ENCODE measurements at places on chromosomes 7 and 10.
A peak's percentile ranks its signal among the peaks of the same experiment; 100 is the strongest.

GRCh38 chr7:138929969-138930368 lies 51.2 kb downstream of the KIAA1549 start:
- no peak for DNase-seq

- no peak for DNase-seq
Measured at GRCh38 chr10:21452203-21452602, 73.3 kb downstream of the SKIDA1 start.

DNA sequence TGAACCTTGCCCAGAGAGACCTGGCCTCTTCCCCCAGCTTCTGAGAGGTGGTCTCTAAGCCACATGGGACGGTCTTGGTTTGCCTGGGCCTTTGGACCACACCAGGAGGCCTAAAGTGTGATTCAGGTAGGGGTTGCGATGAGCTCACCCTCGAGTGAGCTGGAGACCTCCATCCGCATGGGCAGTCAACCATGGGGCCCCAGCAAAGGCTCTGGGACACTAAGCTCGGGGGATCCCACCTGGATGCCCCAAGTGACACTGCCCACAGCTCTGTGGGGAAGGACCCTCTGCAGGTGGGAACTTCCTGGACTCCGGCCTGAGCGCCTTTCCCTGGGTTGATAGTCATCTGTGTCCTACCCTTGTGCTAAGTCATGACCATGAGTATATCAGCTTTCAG lies 57.1 kb upstream of the FAM20C start:
- DNase-seq, result no peak

GRCh38 chr7:3200504-3200903 lies 100.5 kb upstream of the SDK1 start:
- no peak for DNase-seq

GRCh38 chr10:35225204-35225603 lies 98.6 kb downstream of the CREM start:
- no peak for DNase-seq

DNA sequence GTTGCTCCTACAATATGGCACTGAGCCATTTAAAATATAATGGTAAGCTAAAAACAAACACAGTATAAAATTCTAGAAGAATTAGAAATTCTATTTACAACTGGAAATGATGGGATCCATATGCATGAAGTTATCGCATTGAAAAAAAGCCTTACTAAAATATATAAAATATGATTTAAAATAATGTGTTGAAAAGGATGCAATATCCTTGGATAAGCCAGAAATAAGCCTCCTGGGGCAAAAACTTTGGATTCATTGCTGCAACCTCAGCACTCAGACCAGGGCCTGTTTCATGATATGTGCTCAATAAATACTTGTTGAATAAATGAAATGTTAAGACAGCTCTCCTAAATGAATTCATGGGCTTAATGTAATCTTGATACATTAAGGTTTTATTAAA lies 170.2 kb downstream of the SEM1 start:
- no peak for DNase-seq

DNA sequence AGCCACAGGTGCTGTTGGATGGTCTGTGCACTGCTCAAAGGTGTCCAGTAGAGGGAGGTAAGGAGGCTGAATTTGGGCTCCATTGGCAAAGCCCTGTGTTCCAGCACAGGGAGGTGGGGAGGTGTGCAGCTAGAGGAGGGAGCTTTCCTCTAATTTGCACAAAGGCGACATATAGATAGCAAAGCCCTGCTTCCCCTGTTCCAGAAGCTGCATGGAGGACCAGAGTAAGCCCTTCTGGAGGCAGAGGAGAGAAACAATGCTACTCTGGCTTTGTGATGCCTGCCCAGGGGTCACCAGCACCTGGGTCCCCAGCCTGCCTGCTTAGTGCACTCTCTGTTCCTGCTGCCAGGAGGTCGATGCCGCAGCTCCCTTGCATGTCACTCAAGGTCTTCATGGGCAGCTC lies 3.4 kb upstream of the ARHGAP22 start:
- DNase-seq, result no peak

DNA sequence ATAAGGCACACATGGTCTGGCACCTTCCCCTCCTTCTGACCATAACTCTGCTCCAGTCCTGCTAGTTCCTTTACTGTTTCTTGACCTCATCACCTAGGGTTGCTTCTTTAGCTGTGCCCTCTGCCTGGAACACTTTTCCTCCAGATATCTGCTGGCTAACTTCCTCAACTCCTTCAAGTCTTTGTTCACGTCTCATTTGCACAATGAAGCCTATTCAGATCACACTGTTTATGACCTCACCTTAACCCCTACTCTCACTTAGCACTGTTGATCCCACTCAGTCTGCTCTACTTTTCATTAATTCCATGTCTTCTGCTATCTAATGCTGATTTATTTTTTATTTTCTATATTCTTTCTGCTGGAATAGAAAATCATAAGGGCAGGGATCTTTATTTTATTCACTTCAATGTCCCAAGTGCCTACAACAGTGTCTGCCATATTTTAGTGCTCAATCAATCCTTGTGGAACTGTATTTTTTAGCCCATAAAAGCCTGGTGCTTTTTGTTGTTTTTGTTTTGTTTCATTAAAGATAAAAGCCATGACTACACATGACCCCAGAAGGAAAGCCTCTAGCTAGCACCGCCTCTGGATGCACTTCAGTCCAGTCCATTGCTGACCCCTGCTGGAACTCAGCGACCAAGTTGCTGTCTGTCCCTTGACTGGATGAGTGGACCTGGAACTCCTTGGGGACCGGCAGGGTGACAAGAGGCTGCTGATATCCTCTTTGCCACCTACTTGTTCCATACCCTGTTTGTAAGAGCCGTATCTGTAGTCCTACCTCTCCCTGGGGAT lies 12.3 kb downstream of the KLF14 start:
- DNase-seq, result peak; percentile 32

DNA sequence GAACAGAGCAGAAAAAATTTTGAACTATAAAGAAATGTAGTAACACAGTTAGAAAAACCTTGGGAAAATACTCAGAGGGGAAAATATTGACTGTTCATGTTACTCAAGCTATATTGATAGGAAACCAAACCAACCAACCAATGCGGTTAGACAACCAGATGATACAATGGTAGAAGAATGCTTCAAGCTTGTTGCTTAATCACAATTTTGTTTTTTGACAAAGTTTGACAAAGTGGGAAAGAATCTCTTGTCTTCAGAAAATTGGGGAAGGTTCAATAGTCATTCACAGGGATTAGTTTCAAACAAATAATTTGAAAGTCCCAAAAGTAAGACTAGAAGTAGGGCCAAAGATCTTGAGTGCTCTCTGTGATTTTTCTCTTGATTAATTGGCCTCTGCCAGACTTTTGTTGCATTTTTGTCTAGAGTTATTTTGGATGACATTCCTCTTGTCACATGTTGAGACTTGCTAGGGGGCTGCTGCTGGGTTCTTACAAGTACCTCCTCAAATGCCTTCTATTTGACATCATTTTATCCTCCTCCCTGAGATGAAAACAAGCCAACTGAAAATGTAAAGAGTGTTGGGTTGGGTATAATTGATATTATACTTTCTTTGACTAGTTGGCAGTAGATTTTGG lies 233.1 kb upstream of the PHYHIPL start:
- DNase-seq, result no peak

GRCh38 chr10:109587366-109587765 lies 335.9 kb downstream of the XPNPEP1 start:
- DNase-seq, result no peak

DNA sequence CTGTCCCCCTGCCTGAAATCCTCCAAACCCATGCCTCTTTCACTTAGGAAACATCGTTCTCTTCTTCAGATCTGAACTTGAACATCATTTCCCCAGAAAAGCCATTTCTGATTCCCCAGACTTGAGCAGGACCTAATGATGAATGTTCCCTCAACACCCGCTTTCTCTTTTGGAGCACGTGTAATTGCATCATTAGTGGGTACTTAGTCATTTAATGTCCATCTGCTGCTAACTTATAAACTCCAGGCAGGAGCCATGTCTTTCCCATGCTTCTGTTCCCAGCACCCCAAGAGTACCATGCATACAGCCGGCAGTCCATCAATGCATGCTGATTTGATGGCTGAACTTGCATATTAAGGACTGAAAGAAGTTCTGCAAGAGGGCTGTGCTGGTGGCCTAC lies 36.5 kb upstream of the ECHDC3 start:
- no peak for DNase-seq

DNA sequence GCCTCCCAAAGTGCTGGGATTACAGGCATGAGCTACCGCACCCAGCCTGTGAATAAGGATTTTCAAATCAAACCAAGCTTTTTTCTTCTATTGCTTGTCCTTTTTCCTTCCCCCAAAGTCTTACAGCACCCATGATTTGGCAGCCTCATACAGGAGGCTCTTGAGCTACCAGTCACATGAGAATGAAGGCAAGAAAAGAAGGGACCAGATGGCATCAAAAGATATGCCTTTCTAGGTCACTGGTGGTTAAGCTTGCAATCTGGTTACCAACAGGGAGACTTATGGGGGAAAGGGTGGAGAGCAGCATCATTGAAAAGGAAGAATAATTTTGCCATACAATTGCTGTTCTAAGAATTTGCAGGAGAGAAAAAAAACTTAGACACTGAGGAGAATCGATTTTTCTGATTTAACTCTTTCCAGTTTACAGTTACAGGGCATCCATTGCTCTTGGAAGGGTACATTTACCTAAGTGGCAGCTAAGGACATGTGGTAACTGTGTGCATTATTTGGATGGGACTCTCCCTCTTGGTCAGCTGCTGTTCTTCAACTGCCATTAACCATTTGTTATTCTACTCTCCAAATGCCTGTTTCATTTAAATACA lies 29.5 kb downstream of the SMNDC1 start:
- no peak for DNase-seq

GRCh38 chr7:116876664-116877442 lies 14.5 kb downstream of the CAPZA2 start:
- no peak for DNase-seq

GRCh38 chr7:120805636-120806388 lies 52.1 kb downstream of the TSPAN12 start:
- DNase-seq, result peak; percentile 5

DNA sequence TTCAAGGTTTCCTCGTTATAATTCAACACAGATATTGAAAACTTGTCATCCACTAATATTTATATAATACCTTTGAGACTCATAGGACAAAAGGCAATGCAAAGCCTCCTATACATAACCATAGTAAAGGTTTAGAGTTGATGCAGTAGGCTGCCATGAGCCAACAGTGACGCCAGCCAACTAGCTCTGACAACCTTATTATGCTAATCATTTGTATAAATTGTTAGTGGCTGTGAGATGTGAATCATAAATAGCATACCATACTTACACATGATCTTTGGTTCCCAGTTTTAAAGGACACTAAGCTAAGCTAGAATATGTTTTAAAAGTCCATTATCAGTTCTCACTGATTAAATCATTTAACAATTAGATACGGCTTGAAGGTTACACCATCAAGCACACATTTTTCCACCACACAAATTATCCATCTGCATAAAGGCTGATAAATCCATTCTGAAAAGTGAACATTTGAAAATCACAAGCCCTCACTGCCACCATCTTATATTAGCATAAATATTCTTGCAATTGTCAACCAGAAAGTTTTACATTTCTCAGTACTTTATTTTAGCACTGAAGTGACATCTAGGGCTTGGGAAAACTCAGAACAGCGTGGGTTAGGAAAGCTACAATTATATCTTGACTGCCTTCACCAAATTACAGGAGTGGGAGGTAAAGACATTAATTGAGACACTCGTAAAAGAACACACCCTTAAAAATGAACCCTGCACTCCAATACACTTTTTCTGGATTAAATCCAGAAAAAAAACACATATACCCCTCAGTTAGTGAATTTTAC lies 30.7 kb downstream of the COA1 start:
- no peak for DNase-seq

DNA sequence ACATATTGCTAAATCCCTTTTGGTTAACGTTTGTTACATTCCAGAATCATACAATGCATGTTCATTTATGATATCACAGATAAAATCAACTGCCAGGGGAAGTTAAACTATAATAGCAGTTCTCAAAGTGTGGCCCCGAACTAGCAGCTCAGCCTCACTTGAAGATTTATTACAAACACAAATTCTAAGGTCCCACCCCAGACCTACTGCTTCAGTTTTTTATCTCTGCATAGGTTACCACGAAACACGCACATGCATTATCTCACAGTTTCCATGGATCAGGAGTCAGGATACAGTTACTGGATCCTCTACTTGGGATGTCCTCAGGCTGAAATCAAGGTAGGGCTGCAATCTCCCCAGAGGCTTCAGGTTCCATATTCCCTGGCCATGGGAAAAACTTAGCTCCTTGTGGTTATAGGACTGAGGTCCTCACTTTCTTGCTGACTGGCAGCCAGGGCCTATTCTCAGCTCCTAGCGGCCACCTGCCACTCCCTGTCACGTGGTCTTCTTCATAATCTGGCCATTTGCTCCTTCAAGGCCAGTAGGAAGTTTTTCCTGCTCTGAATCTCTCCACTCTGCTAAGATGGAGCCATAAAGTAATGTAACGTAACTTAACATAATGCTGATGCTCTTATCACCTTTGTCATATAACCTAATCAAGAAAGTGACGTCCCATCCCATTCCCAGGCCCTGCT lies 50.5 kb upstream of the YAE1 start:
- no peak for DNase-seq

DNA sequence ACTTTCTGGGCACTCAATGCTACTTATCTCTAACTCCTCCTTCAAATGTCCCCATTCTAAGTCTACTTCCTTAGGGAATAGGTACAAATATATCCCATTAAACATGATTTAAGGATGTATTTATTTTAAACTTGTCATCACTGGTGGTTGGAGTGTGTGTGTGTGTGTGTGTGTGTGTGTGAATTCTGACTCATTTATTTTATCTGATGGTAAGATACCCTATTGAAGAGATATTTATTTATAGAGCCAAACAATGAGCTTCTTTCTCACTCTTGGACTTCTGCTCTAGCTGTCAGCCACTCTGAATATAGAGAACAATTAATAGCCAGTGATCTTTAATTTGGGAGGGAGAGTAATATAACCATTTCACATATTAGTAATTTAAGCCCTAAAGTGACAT lies 17.8 kb upstream of the MAGI2 start:
- no peak for DNase-seq

DNA sequence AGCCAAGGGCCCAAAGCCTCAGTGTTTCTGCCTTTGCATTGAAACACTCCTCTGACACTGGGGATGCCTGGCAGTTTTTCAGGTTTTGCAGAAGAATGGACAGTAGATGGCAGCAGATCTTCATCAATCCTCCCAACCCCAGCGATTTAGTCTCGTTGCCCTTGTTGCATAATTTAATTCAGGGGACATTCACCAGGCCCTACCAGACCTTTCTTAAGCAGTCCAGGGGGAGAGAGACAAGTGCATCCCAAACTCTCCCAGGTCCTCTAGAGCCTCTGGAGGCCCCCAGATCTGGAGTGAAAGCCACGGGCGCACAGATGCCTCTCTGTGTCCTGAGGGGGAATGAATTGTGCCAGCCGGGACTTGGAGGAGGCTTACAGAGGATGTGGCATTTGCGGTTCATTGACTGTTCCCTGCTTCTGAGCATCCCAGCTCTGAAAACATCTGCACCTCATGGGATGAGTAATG lies 29.6 kb downstream of the MINDY4 start:
- DNase-seq, result peak; percentile 67

DNA sequence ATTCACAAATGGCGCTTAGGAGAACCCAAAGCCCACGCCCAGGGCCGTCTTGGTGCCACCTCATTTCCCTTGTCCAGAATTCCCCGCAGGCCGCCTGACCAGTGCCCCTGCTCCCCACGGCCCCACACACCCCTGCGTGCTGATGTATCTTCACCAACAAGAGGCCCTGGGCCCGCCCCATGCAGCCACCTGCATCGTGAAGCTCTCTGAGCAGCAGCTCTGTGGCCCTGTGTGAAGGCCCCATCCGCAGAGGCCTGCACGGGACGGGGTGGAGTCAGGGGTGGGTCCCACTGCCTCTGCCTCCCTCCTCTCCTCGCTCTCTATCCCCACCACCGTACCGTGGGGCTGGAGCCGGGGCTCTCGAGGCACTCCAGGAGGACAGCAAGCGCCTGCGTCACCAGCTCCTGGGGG lies 14.7 kb downstream of the BRAT1 start:
- no peak for DNase-seq

Data from AG09319 (cell line).